Activated CD4-positive, alpha-beta T cell treated with anti-CD3 and anti-CD28 coated beads, Interleukin-2, amount 10 ng/mL, durations not matched to agents 24 days and 14 days (primary cell): ENCODE measurements at places on chromosomes 6 and 20.

DNA sequence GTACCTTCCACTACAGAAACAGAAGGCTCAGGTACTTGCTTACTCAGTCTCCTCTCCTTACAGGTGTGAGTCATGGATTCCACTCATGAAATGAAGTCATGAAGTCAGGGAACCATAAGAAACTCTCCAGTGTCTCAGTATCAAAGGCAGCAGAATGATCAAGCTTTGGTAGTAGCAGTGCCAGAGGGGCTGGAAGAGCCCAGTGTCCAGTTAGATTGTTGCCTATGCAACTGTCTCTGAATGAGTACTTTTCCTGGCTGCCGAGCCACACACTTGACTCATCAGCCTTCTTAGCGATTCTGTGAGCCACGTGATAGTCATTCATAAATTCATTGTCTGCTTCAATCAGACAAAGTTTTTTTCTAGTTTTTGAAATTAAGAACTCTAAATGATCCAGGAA is 52.2 kb upstream of the DTNBP1 start:
- no peaks in the 10 kb centered on the region for H3K36me3 ChIP-seq
- no peaks in the 10 kb centered on the region for H3K27me3 ChIP-seq
- no peak overlapping the region for H3K4me3 ChIP-seq
- peaks cover 9% of the 10 kb centered on the region for H3K4me1 ChIP-seq
- peak overlapping the region; percentile 75 for H3K27ac ChIP-seq
- no peak for DNase-seq

GRCh38 chr20:64035066-64035932 is 683 bp upstream of the C20orf204 start:
- H3K4me3 ChIP-seq, result peak overlapping the region; percentile 79
- H3K4me1 ChIP-seq, result peaks cover 45% of the 10 kb centered on the region
- DNase-seq, result peak; percentile 87
- no peaks in the 10 kb centered on the region for H3K27me3 ChIP-seq
- H3K27ac ChIP-seq, result peak overlapping the region; percentile 95

- DNase-seq, result peak; percentile 52
- peak overlapping the region; percentile 90 for H3K27ac ChIP-seq
- H3K27me3 ChIP-seq, result no peaks in the 10 kb centered on the region
Observed at GRCh38 chr20:20495729-20496503, 128.0 kb downstream of the INSM1 start.

DNA sequence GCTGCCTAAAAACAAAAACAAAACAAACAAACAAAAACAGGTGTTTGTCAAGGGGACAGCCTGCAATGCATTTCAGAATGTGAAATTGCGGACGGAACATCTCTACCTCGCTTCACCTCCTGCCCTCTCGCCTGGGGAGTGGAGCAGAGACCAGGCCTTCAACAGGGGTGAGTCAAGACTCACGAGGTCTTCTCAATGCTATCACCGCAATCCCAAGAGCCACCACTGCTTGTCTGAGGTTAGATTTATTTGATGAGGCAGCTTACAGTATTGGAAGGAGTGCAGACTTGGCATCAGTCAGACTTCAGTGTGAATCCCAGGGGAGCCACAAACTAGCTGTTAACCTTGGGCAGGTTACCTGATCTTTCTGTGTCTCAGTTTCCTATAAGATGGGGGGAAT is 7.7 kb downstream of the GABRR1 start:
- peaks cover 8% of the 10 kb centered on the region for H3K27me3 ChIP-seq
- no peak overlapping the region for H3K4me3 ChIP-seq
- no peaks in the 10 kb centered on the region for H3K36me3 ChIP-seq
- no peaks in the 10 kb centered on the region for H3K4me1 ChIP-seq
